NCI-H510A (cell line): ENCODE measurements at places on chromosomes 4 and X.

GRCh38 chrX:56793112-56793430 is 64.0 kb downstream of the NBDY start:
- DNase-seq, result no peak

DNA sequence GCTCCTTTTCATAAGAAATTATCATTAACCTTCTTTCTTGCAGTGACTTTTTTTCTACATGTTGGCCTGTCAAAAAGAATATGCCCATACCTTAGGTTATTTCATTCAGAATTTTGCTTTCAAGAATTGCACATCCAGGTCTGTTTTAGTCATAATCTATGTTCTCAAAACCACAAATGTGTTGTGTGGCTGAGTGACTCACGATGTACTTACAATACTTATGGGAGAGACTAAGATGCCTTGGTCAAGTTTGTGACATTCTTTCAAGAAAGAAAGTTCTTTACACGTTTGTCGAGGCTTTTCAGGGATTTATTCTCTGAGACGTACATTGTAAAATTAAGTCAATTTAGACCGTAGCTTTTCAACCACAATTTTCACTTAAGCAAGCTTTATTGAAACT is 396.7 kb downstream of the FSTL5 start:
- no peak for DNase-seq

DNA sequence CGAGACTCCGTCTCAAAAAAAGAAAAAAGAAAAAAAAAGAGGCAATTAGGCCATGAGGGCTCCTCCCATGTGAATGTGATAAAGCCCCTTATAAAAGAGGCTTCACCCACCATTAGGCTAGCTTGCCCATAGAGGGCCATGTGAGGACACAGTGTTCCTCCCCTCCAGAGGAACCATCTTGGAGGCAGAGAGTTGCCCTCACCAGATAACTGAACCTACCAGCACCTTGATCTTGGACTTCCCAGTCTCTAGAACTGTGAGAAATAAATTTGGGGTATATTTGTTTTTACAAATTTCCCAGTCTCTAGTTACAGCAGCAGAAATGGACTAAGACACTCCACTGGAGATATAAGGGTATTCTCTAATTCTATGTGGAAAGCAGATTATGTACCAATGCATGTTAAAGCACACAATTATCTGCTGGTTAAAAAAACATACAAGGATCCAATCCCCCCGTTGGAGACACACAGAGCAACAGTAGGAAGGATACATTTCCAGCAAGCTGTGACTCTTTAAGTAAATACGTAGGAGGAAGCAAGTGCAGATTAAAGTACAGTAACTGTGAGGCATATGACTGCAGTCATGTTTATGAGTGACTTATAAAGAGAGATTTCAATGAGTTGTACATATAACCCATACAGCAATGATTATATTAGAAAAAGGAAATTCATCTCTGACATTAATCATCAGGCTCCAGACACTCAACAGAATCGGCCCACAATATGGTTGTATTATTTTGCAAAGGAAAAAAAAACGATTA is 21.4 kb downstream of the SH3RF1 start:
- DNase-seq, result no peak

DNA sequence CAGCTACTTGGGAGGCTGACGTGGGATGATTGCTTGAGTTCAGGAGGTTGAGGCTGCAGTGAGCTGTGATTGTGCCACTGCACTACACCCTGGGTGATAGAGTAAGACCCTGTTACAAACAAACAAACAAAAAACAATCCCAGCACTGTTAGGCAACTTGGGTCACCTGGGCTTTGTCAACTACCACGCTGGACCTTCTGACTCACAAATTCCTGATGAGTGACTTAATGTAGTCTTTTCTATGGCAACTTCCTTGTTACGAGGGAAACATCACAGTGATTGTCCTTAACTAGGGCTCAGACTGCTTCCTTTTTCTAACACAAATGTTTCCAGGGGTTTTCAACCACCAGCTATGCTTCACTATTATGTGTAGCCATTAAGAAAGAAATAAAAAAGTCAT is 128.8 kb upstream of the GPC4 start:
- no peak for DNase-seq

GRCh38 chrX:30690330-30690729 is 37.1 kb downstream of the GK start:
- no peak for DNase-seq

- no peak for DNase-seq
Observed at GRCh38 chr4:162341533-162341932, 177.7 kb upstream of the FSTL5 start.

- no peak for DNase-seq
Observed at GRCh38 chr4:122603156-122603574, 17.7 kb downstream of the IL21 start.

GRCh38 chr4:110550260-110550659 is 72.6 kb downstream of the PITX2 start:
- DNase-seq, result no peak

DNA sequence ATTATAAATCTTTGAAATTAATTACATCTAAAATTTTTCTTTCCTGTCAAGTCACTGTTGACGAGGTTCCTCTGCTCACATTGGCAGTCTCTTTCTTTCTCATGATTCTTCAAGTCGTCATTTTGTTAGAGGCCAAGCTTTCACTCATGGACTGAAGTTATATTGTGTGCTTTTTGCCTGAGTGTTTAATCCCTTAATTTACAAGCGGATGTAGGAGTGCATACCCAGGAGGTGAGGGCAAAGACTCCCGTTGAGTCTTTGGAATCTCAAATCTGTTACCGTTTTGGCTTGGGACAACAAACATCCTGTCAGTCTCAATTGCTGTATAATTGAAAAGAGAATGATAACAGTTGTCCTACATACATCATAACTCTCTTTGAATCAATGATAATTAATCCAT is 345.0 kb downstream of the TRIML1 start:
- DNase-seq, result no peak

DNA sequence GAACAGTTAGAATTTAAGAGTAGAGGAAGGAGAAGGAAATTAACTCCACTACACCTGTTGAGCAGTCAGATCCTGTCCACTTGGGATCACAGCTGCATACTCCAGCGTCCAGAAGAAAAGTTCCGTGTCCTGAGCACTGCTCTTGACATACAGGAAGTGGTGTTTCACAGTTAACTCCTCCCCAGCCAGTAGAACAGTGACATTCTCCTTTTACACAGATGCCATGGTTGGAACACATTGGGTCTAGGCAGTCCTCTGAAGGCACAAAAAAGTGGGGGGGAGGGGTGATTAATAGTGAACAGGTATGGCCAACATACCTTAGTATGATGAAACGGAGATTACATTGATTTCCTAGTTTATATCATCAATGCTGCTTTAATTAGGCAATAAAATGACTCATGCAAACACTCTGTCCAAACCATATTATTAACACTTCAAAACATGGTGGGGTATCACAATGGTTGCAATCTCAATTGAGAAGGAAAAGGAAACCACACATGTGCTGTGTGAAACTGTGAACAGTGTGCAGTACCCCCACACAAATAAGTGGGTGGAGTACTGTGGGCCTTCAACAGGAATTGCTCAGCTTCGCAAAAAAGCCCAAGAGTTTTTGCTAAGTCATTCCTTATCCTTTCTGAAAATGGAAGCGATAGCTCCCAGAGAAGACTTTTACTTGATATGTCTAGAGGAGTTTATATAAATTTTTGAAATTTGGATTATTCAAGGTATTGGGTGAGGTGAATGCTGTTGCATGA is 295.6 kb downstream of the SH2D1A start:
- DNase-seq, result peak; percentile 2

- no peak for DNase-seq
Observed at GRCh38 chr4:122996350-122996749, 74.0 kb upstream of the NUDT6 start.

GRCh38 chr4:3010577-3010976 is 47.2 kb downstream of the GRK4 start:
- no peak for DNase-seq

GRCh38 chr4:87698394-87698793 is 48.3 kb downstream of the DMP1 start:
- DNase-seq, result no peak

DNA sequence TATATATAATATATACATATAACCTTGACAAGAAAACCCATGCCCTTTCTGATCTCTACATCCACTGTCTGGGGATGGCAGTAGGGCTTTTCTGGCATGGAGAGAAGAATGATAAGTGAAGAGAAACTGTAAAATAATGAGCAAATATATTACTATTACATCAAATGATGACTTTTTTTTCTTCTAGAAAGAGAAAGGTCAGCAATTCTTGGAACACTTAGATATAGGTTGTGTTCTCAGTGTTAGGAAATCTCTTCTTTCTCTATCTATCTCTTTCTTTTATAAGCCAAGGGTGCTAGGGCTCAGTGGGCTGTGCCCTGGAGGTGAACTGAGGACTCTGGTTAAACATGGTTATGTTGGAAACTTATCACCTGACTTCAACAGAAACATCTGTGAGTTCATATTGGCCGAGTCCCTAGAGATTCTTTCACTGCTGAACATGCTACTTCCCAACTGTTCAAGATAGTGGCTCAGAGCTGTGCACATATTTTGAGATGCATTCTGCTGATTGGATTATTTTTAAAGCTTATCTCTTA is 265.1 kb downstream of the GBA3 start:
- DNase-seq, result no peak

DNA sequence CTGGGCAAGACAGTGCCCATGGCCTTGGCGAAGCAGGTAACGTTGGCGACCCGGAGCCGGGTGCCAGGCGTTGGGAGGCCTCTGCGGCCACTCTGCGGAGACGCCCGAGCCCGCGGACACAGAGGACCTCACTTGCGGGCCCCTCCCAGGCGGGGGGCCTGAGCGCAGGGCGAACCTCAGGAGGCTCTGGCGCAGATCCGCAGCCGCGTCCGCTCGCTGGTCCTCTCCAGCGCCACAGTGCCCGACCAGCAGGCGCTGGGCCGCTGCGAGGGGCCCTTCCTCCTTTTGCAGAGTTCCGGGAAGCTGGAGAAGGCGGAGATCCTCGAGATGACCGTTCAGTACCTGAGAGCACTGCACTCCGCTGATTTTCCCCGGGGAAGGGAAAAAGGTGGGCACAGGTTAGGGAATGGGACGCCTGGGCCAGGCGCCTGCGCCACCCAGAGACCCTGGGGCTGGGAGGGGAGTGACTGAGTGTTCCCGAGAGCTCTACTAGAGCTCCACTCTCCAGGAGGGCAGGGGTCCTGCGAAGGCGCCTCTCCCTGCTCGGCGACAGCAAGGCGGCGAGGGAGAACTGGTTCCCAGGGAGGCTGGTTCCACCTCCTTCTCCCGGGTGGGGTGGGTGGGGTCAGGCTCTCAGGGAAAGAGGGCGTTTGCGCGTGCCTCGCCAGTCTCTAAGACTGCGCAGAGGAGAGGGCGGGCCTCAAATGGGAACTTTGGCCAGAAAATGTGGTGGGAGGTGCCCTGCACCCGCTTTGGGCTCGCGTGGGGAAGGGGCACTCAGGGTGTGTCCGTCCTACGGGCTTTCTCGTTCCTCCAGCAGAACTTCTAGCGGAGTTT is 1.4 kb downstream of the HELT start:
- no peak for DNase-seq

- DNase-seq, result no peak
Observed at GRCh38 chr4:105306158-105306781, 159.6 kb downstream of the TET2 start.

- DNase-seq, result no peak
Observed at GRCh38 chr4:53935780-53936179, 128.6 kb downstream of the CHIC2 start.

GRCh38 chr4:67499799-67500198 is 45.5 kb downstream of the CENPC start:
- DNase-seq, result no peak

GRCh38 chr4:90189946-90190345 is 62.8 kb downstream of the CCSER1 start:
- DNase-seq, result no peak

- no peak for DNase-seq
Observed at GRCh38 chr4:147899512-147899911, 167.6 kb downstream of the ARHGAP10 start.

GRCh38 chrX:3393178-3393577 is 46.7 kb upstream of the MXRA5 start:
- DNase-seq, result no peak

DNA sequence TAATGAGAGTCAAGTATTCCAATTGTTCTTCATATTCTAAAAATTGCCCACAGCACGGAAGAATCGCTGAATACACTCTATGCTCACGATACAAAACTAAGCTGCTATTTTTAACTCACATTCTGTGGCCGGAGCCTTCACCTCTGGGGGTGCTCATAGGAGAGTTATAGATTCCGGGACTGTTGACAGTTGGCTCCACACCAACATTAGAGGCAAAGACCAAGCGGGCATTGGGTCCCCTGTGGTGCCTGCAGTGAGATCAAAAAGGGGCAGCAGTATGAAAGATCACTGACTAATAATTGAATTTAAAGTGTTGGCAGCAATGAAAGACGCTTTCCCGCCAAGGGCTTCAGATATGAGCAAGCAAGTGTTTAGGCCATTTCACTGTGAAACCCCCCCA is 146.0 kb downstream of the TMEM144 start:
- DNase-seq, result no peak

GRCh38 chr4:152187693-152188092 is 348.2 kb downstream of the FBXW7 start:
- DNase-seq, result no peak

DNA sequence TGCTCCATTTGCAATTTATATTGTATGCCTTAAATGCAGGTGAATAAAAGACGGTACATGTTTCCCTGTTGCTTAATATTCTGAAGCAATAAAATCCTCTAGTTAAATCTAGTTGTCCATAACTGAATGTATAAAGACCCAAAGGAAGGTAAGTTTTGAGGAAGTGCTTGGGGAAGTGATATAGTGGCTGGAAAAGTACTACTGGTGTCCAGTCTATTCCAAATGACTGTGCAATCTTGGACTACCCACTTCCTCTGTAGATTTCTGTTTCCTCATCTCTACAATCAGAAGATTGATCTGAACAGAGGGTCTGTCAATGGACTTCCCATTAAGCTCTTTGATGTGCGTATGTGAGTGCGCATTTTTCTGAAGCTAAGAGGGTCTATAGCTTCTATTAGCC is 17.0 kb downstream of the SNCA start:
- no peak for DNase-seq

DNA sequence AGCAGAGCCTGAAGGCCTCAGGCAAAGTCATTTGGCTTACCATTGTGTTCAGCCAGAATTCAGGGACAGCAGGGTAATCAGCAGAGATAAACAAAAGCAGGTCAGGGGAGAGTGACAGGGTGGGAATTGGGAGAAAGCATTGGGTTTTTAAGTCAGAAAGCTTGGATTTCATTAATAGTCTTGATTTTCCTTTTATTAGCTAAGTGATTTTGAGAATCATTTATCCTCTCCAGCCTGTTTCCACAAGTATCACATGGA is 410.1 kb downstream of the HNRNPD start:
- DNase-seq, result no peak

- DNase-seq, result no peak
Observed at GRCh38 chr4:104113850-104114249, 380.8 kb downstream of the CXXC4 start.

DNA sequence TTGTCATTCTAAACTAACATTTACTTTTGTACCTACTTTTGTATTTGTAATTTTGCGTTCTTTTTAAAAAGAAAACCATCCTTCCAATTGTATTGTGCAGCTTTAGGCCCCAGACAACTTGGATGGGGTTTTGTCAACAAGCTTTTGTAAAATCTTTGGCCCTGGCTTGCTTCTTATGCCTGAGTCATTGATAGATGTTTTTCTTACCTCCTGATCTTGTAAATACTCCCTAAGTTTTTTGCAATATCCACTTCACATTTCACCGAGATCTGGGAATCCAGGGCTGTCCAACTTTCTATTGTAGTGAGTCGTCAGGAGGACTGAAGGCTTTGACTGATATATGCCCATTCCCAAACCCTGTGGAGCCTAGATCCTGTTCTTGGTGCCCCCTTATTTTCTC is 126.9 kb upstream of the GUCY1A1 start:
- no peak for DNase-seq

- DNase-seq, result no peak
Observed at GRCh38 chrX:7220121-7220520, 72.2 kb upstream of the PUDP start.
